ENCODE measurements at places on chromosomes 5 and 9. TPM values are rescaled to one million over a fixed set of nuclear protein-coding genes. Genes with fewer than 3 reads are reported as not detected.

- no peak for DNase-seq
These were observed 95.1 kb downstream of the BRINP1 start for GRCh38 chr9:119273984-119274665.

DNA sequence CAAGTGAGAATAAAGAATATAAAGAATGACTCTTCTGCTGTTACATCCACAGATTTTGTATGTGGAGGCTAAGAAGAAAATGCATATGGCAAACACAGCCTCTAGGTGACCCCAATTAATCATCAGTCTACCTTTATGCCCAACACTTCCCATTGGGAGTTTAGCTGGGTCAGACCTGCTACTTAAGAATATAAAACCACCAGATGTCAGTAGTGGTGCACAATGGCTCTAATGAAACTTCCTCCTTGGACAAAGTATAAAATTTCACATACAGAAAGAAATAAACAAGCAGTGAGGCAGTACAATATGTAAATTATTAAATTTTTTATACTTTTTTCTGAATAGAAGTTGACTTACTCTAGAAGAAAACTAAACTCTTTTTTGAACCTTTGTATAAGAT is 539.9 kb downstream of the BRINP1 start:
- DNase-seq, result no peak

DNA sequence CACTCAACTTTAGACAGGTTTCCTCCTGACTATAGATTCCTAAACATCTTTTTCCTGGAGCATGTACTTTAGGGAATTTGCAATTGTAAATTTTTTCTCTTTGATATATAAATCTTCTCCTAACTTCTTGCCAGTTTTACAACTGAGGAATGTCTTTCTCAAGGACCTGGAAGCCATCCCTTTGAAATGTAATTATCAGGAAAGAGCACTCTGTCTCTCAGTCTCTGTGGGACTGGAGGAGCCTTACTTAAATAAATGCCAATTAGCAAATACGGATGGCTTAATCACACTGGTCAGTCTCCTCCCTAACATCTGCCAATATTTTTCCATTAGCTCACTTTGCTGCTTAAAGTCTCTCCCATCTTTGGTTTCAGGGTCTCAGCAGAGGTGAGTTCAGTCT is 344.3 kb upstream of the ARRDC3 start:
- no peak for DNase-seq

DNA sequence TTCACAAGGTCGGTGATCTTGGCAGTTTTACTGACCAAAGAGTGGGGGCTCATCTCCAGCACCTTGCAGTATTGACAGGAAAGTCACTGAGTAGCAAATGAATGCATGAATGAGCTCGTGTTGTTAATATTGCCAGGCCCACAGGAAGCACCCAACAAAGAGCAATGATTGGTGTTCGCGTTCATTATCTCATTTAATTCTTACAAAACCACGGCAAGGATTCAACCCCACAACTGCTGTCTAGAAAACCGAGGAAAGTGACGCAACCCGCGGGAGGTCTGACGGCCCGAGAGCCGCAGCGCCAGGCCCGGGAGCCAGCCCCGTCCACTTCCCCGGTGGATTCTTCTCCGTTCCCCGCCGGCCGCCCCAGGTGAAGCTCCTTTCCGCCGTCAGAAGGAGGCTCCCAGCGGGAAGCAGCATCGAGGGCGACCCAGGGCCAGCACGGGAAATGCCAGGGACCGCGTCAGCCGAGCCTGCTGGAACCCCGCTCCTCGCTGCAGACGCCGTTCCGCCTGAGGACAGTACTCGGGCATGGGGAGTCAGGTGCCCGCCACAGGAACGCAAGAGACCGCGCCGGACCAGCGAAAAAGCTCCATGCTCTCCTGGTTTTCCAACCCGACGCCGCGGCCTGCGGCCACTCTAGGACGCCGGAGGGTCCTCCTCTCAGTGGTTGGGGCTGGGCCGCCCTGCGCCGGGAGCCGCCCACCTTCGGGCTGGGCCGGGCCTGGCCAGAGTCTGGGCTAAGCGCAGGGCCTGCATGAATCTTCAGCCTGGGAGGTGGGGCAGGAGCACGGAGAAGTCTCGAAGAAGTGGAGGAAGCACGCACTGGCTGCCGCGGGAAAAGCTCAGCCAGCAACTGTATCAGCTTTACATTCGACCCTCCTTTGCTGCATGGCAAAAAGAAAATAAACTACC is 19.8 kb upstream of the FER start:
- DNase-seq, result peak; percentile 91

DNA sequence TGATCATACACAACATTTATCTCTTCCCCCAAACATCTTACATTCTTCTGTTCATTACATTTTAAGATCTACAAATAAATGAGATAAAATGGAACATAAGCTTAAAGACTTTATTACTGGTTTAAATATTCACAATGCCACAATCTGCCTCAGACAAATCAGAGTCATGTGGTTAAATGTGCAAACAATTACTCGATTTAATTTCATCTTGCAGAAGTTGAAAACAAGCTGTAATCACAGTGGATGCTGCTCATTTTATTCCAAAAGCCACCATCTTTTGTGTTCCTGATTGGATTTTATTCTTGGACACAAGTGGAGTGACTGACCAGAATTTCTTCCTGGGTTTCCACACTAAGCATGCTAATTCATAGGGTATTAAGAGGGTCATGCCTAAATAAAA is 33.2 kb downstream of the SPOCK1 start:
- DNase-seq, result no peak

- no peak for DNase-seq
These were observed 2.5 kb upstream of the TENT4A start for GRCh38 chr5:6710551-6711318.

DNA sequence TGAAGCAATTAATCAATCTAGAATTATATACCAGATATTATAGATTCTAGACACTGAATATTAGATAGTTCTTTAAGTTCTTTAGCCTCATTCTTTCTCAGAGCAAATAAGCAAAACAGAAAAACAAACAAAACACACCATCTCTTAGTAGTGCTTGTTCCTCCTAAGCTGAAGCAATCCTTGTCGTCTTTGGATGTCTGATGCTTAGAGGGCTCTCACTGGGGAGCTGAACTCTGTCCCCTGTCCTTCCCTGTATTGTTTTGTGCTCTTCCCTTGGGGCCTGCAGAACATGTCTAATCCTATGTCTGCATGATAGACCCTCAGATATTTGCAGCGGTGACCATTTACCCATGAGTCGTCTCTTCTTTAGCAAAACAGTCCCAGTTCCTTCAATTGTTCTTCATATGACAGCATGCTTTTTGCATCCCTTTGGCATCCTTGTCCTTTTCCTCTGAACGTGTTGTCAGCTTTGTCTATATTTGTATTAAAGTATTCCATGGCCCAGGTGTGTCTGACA is 114.3 kb downstream of the ARHGEF28 start:
- no peak for DNase-seq

GRCh38 chr5:163276466-163276865 is 160.9 kb upstream of the CCNG1 start:
- no peak for DNase-seq

DNA sequence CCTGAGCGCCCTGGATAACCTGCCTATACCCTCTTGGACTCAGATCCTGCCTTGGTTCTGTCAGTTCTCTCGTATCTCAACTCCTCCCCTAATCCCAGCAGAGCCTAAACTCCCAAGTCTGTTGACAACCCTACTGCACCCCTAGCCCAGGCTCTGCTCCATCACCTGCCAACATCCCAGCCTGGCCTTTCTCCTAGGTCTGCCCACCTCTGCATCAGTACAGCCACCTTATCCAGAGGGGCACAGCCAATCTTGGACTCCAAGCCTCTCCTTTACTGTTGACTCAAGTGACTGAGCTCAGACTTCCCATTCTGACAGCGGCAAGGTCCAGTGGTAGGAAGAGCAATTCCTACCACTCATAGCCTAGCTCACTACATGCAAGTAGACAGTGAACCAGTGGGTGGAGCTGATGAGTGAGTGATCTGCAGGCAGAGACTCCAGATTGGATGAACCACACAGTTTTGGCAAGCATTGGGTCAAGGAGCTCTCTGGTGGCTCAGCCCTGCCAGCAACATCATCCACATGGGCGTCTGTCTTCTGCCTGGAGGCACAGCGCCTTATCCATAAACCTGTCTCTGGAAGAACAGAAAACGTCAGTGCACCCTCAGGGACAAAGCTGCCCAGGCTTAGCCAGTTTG is 26.5 kb downstream of the TRMO start:
- DNase-seq, result peak; percentile 35

DNA sequence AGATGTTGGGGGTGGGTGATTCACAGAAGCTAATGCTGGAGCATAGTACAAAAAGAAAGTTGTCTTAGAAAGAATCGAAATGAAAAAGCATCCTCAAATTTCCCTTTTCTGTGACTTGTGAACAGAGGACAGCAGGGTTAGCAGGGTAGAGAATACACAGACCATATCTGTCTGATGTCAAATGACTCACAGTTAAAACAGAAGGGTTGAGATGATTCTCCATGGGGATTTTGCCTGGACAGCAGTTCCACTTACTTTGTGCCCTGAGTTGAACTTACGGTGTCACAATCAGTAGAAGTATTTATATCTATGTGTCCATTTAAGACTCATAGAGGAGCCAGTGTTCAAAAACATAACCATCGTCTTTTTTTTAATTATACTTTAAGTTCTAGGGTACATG is 801.6 kb downstream of the KCTD16 start:
- no peak for DNase-seq

DNA sequence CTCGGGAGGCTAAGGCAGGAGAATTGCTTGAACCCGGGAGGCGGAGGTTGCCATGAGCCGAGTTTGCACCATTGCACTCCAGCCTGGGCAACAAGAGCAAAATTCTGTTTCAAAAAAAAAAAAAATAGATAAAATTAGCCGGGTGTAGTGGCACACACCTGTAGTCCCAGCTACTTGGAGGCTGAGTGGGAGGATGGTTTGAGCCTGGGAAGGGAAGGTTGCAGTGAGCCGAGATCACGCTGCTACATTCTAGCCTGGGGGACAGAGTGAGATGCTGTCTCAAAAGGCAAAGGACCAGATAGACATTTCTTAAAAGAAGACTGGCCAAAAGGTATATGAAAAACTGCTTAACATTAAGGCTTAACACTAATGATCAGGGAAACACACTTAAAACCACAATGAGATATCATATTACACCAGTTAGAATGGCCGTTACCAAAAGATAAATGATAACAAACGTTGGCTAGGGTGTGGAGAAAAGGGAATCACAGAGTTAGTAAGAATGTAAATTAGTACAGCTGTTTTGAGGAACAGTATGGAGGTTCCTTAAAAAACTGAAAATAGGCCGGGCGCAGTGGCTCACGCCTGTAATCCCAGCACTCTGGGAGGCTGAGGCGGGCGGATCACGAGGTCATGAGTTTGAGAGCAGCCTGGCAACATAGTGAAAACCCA is 10.1 kb upstream of the MARVELD2 start:
- no peak for DNase-seq

DNA sequence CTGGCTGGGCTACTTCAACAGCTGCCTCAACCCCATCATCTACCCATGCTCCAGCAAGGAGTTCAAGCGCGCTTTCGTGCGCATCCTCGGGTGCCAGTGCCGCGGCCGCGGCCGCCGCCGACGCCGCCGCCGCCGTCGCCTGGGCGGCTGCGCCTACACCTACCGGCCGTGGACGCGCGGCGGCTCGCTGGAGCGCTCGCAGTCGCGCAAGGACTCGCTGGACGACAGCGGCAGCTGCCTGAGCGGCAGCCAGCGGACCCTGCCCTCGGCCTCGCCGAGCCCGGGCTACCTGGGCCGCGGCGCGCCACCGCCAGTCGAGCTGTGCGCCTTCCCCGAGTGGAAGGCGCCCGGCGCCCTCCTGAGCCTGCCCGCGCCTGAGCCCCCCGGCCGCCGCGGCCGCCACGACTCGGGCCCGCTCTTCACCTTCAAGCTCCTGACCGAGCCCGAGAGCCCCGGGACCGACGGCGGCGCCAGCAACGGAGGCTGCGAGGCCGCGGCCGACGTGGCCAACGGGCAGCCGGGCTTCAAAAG is 36.9 kb upstream of the TTC1 start:
- DNase-seq, result no peak

GRCh38 chr9:125049212-125050049 is 93.9 kb downstream of the SCAI start:
- DNase-seq, result no peak

- no peak for DNase-seq
These were observed 11.4 kb upstream of the TEX48 start for GRCh38 chr9:114693248-114693855.

- no peak for DNase-seq
These were observed 13.2 kb upstream of the LRRC14B start for GRCh38 chr5:178110-178509.

GRCh38 chr9:129451089-129451656 is 169.7 kb downstream of the C9orf50 start:
- DNase-seq, result no peak

DNA sequence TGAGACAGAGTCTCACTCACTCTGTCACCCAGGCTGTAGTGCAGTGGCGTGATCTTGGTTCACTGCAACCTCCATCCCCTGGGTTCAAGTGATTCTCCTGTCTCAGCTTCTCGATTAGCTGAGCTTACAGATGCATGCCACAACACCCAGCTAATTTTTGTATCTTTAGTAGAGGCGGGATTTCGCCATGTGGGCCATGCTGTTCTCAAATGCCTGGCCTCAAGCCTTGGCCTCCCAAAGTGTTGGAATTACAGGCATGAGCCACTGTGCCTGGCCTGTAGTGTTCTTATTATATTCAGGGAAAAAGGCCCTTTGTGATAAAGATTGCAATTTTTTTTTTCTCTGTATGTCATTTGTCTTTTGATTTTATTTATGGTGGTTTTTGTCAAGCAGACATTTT is 24.0 kb upstream of the MCCC2 start:
- DNase-seq, result no peak

GRCh38 chr9:95788521-95788991 is 86.9 kb upstream of the ERCC6L2 start:
- DNase-seq, result no peak

GRCh38 chr5:58828258-58828657 is 245.4 kb downstream of the RAB3C start:
- no peak for DNase-seq

- DNase-seq, result no peak
These were observed 9.7 kb downstream of the ANGPTL2 start for GRCh38 chr9:127112735-127113161.

DNA sequence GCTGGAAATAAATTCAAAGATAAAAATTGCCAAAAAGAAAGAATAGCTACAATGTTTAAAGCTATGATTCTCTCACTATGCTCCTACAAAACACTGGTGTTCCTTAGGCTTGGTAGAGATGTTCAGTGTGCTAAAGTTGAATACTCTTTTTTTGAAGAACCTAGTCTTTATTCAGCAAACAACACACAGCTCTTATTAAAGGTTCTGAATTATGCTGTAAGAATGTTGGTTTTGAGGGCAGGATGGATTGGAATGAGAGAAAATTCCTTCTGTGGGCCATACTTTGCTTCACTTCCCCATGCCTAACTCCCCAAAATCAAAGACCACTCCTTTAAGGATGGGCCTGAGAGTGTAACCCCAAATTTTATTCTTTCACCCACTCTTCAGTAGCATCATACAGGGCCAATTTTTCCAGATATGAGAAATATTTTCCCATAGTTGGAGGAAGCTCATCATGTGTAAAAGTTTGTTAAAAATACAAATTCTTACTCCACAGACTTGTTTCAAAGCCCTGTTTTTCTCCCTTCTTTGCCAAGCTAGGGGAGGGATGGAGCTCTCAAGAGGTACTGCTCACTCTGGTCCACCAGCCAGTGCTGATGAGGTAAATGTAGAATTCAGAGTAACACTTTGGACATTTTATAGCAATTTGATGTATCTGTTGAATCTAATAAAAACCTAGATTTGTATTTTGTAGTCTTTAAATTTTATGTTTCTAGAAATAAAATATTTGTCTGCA is 99.3 kb downstream of the GDNF start:
- no peak for DNase-seq

The SLC22A4 gene
- total RNA-seq, result 5.1 TPM

The SHC3 gene
- 0.02 TPM for total RNA-seq

The CACNA1B gene
- total RNA-seq, result not detected

The FUBP3 gene
- 30.7 TPM for total RNA-seq

The ANKRD31 gene
- 0.33 TPM for total RNA-seq

The SVEP1 gene
- 0.41 TPM for total RNA-seq

The LEAP2 gene
- total RNA-seq, result 0.08 TPM

The GRXCR2 gene
- total RNA-seq, result not detected

Measured in H4 (cell line).